ENCODE measurements at places on chromosomes 6 and 20.
A peak's percentile ranks its signal among the peaks of the same experiment; 100 is the strongest.

DNA sequence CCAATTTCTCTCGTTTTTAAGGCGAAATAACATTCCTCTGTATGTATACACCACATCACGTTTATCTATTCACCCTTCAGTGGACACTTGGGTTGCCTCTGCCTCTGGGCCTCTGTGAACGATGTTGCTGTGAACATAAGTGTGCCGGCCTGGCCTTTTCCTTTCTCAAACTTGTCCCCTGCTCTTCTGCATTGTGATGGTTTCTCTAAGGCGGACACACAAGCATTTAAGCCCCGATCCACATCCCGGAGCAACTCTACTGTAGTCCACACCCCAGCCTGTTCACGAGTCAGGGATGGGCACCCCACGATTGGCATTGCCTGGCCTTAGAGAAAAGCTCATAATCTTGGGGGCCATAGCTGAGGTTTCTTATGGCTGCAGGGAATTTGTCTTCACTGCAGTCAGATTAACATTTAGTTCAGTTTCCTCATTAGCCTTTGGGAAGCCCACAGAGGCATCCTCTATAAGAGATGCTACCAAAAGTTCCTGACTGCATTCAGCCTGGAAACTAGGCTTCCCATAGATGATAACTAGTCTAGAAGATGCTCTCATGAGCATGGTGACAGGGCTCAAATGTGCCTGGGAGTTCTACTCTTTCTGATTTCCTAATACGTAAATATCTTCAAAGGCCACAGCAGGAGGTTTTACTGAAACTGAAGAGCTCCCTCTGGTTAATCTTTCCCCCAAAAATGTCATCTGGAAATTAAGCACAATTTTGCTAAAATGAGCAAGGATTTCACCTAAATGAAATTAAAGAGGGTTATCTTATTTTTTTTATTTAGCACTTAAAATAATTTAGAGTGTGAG lies 762 bp downstream of the ZC3H12D start:
- DNase-seq = no peak

GRCh38 chr20:63520504-63520933 lies at the start of gene PPDPF:
TSS of gene PPDPF (plus strand) at chr20:63520765. CDS start at chr20:63521309, 544 bp downstream.
- no peak for DNase-seq

GRCh38 chr6:53573299-53573698 lies 28.4 kb upstream of the GCLC start:
- no peak for DNase-seq

DNA sequence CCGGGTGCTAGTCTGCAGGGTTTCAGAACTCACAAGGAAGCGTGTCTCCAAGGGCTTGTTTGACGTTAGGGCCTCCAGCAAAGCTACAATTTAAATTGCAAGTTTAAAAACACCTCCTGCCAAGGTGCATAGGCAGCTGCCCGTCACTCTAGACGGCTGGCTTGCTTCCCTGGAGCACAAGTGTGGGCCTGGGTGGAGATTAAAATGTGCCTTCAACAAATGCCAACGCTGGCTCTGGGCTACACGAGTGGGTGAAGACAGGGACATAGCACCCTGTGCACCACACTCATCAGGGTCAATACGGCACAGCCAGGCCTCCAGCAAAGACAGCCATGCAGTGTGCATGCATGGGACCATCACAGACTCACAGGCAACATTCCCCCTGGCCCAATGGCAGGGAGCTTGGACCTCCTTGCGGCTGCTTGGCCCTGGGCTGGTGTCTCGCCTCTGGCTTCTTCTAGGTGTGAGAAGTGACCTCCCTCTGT lies 48.4 kb upstream of the FRMD1 start:
- DNase-seq = no peak

- DNase-seq = no peak
Measured at GRCh38 chr6:43712579-43712978, 25.0 kb upstream of the MRPS18A start.

- no peak for DNase-seq
Measured at GRCh38 chr6:38644951-38645350, 5.2 kb upstream of the BTBD9 start.

- DNase-seq = no peak
Measured at GRCh38 chr20:16459019-16459700, 114.1 kb downstream of the KIF16B start.

GRCh38 chr20:41453010-41453950 lies 86.7 kb upstream of the EMILIN3 start:
- no peak for DNase-seq

- no peak for DNase-seq
Measured at GRCh38 chr6:47116086-47116485, 74.0 kb upstream of the ADGRF1 start.

GRCh38 chr6:53593001-53593488 lies 48.1 kb upstream of the GCLC start:
- DNase-seq = no peak

DNA sequence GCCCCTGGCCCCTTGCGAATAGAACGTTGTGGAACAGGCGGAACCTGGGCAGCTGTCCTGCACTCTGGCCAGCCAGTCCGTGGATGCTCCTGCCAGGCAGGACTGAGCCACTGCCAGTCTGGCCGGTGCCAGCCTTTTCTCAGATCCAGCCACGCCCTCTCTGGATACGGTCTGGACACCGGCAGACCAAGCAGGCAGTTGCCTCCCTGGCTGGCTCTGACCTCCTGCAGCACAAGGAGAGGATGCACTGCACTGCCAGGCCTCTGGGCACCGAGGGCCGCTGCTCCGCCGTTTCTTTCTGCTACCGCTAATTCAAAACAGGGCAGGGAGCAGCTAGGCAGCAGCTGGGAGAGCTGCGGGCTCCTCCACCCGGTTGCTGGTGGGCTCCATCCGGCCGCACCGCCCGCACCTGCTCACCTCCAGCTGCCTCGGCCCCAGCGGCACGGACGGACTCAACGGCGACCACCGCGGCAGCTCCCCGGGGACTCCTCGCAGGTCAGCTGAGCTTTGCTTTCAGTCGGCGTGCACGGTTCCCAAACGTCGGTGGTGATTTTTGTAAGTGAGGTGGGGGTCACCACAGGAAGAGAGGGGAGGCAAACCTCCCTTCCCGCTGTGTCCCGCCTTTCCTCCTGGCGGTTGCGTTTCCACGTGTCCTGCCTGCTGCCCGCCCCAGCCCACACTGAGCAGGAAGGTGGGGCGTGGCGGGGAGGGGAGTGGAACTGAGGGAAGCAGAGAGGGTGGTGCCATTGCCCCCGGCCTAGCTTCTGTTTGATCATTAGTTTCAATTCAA lies 30.3 kb upstream of the AFDN start:
- DNase-seq = no peak

DNA sequence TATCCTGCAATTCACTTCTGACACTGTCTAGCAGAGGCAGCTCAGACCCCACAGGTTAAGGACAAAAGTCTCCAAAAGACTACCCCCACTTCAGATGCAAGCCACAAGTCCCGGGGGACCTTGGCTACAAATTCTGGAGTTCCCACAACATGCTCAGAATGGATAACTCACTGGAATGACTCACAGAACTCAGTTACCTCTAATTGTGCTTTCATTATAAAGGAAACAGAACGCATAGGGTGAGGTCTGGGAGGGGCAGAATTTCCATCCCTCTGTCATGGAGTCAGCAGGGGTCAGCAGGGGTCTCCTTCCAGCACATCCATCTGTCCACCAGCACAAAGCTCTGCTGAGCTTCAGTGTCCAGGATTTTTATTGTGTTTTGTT lies 184.2 kb downstream of the CDH4 start:
- no peak for DNase-seq

GRCh38 chr6:157194643-157195042 lies 128.7 kb downstream of the TMEM242 start:
- peak; percentile 17 for DNase-seq

GRCh38 chr6:32982084-32982701 lies 13.8 kb downstream of the BRD2 start:
- DNase-seq = peak; percentile 82

DNA sequence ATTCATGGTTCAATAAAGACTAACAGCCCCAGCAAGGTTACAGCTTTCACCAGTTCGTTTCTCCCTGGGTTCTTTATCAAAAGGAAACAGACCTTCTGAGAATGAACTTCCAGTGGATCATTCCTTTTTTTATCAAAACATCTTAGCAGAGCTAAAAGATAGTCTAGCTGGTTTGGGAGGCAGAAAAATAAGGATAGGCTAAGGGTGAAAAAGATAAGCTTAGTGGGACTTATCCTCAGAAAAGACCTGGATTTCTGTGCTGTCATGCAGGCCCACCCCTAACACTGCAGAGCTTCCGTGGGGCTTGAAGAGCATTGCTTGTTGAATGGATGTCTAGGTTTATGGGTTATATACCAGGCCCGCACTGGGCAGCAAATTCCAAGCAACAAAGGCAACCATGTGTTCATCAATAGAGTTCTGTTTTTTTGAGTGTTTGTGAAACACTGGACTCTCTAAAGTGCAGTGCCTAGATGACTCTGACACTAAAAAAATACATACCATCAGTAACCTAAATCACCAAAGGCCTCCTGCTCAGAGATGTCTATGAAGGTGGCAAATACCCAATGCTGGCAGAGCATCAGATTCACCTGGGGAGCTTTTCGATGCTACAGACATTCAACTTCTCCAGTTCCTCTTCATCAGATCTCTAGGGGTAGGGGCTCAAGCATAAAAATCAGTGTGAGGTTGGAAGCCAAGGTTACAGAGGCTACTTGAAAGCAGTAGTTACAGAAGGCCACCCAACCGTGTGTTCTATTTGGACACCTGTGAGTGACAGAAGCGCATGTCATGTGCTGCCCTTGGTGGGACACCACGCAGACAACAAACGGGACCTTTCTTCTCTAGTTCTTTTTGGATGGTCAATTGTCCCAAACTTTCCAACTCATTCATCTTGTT lies 53.0 kb downstream of the TNFAIP3 start:
- DNase-seq = no peak

DNA sequence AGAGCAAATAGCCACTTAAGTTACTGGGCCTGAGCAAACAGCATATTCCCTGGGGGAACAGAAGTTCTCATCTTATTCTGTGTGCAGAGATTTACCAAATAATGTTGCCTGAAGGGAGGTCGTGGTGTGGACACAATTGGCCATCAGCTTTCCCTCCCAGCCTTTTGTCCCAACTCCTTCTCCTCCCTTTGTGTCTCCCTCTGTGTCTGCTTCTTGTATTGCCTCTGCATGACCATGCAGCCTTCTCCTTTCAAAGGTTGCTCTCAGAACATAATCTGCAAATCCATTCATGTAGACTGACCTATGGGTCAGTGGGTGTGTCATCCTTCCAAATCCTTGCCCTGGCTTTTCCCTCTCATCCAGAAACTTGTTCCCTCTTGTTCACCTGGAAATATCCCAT lies 150.3 kb upstream of the INSM1 start:
- DNase-seq = no peak

GRCh38 chr20:34262488-34263288 lies 21.5 kb downstream of the ASIP start:
- no peak for DNase-seq

GRCh38 chr6:129863664-129864063 lies 2.5 kb upstream of the TMEM244 start:
- DNase-seq = no peak

GRCh38 chr20:10465135-10465534 lies 30.0 kb downstream of the SLX4IP start:
- peak; percentile 19 for DNase-seq

DNA sequence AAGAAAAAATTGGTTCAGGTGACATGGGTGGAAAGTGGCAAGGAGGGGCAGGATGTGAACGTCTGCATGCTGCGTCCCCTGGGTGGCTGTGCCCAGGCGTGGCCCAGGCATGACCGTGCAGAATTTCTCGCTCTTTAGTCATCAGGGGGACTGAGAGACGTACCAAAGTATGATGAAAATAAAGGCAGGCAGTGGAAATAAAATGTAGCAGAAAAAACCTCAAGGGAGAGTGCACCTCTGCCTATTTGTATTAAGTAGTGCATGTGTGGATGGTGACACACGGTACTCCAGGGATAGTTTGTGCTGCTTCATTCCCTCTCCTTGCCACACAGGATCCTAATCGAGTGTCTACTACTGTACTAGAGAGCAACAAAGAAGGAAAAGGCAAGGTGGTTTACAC lies 81.1 kb downstream of the ATP9A start:
- no peak for DNase-seq

DNA sequence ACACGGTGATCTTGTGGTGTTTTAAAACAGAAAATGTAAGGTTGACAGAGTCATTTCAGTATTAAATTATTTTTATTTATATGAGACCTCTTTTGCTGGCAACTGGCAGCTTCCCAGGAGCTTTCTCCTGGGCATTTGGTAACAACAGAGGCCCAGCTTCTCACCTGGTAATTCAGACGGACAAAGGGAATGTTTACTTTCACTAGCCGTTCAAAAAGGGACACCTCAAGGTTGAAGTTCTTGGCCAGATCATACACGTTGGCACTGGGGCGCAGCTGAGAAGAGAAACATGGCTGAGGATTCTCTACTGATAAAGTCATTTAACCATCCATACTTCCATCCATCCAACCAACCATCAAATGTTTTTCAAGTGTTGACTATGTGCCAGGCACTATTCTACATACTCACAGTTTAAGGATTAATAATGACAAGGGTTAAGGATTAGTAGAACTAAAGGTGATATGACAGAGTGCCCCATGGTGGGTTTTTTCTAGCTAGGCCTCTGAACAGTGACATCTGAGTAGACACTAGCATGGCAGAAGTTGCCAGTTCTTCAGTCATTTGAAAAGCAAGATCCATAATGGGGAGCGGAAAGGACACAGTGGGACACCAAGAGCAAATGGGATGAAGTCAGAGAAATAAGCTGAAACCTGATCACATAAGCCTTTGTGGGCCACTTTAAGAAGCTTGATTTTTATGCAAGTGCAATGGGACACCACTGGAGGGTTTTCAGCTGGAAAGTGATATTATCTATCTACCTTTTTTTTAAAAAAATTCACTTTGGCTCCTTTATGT lies 25.1 kb downstream of the ZNFX1 start:
- DNase-seq = peak; percentile 62

- no peak for DNase-seq
Measured at GRCh38 chr6:28615955-28616747, 90.5 kb downstream of the GPX5 start.

DNA sequence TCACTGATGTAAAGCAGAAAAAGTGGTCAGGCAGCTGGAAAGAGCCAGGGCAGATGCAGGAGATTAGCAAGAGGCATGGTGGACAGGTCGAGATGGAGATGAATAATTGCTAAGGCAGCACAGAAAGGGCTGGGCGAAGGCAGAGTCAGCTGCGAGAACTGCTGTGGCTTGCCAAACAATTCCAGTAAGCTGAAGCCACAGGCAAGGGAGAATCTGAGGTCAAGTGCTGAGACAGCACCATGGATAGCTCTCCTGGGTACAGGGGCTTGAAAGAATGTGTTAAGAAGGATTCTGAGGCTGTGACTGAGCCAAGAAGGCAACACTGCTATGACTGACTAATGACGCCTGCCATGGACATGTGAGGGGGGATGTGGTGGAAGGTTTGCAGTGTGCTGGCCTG lies 220.8 kb upstream of the FOXA2 start:
- DNase-seq = no peak

DNA sequence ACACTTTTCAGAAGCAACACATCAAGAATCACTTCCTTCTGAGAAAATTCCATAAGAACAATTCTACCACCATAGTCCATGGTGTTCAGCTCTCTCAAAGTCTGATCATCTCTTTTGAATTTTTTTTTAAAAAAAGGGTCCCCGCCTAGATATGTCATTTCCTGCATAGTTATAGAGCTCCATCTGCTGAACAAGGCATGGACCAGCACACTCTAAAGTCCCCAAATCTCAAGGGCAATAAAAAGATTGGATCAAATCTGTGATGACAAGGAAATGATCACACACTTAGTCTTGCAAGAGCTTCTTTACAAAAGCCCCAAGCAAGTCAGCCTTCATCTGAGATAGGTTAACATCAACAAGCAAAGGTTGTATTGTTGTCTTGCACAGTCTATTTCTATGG lies 100.7 kb upstream of the STMND1 start:
- no peak for DNase-seq
